Activated T-cell treated with anti-CD3 and anti-CD28 coated beads for 48 hours (primary cell): ENCODE measurements at places on chromosomes 7 and 10.

DNA sequence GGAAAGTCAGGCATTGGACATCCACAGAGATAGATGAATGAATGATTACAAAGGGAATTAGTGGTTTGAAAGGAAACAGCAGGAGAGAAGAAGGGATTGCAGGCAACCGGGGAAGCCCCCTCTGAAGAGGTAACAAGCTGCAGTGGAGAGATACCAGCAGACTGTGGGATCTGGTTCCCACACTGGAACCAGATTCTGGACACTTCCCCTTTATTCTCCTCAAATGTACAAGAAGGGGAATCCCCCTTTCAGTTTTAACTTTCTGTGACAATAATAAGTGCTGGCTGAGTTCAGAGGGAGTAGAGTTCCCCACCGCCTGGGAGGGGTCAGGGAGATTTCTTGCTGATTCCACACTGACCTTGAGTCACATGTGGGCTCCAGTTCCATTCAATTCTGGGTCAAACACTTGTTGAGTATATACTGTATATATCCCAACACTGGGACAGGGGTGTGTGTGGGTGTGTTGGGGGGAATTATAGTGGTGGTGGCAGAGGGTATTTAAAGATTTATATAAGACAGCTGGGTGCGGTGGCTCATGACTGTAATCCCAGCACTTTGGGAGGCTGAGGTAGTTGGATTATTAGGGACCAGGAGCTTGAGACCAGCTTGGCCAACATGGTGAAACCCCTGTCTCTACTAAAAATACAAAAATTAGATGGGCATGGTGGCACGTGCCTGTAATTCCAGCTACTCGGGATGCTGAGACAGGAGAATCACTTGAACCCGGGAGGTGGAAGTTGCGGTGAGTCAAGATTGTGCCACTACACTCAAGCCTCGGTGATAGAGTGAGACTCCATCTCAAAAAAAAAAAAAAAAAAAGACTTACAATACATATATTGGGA lies 16.5 kb upstream of the DDIT4 start:
- DNase-seq = no peak

GRCh38 chr10:63666836-63667383 lies 145.7 kb downstream of the REEP3 start:
- DNase-seq = no peak

GRCh38 chr10:4371691-4372295 lies 454.2 kb upstream of the AKR1E2 start:
- DNase-seq = no peak

DNA sequence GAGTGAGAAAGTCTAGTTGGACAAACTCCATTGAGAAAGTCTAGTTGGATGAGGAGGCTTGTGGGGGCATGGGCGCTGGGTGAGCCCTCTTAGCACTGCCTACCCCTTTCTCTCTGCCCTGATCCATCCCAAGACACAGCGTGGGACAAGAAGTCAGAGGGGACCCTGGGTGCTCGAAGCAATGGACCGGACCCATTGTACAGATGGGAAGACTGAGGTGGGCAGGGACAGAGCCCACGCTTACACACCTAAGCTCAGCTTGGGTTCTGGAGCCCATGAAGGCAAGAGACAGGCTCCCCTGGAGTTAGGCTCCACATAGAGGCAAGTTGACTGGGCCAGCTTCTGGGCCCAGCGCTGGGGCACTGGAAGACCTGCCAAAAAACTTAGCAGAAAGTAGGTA lies 126.8 kb upstream of the TNRC18 start:
- DNase-seq = no peak

GRCh38 chr7:105149827-105150226 lies 135.8 kb downstream of the KMT2E start:
- no peak for DNase-seq

GRCh38 chr10:62814756-62815380 lies 1.3 kb downstream of the EGR2 start:
- no peak for DNase-seq

DNA sequence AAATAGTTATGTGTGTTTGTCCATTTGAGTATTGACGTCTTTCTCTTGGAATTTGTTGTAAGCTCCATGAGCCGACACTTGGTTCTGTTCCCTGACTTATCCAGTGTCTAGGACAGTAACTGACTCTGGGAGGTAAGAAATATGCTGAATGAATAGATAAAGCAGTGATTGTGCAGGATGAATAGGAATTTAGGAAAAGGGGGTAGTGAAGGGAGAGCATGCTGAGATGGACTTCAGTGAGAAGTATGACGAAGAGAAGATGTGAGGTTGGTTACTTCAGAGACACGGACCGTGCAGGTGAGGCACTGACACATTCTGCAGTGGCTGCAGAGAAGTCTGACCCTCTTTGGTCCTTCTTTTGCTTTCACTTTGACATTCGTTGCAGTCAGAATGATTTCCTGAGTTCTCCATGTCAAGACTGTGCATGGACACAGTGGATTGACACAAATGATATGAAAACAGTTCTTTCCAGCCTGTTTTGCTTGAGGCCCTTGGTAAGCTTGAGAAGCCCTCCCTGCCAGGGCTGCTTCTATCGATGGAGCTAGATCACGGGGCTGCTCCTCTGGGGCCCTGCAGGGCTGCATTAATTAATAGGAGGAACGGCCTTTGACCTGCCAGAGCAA lies 261.5 kb upstream of the SORCS1 start:
- no peak for DNase-seq

GRCh38 chr7:129376778-129377700 lies 57.2 kb upstream of the STRIP2 start:
- no peak for DNase-seq

DNA sequence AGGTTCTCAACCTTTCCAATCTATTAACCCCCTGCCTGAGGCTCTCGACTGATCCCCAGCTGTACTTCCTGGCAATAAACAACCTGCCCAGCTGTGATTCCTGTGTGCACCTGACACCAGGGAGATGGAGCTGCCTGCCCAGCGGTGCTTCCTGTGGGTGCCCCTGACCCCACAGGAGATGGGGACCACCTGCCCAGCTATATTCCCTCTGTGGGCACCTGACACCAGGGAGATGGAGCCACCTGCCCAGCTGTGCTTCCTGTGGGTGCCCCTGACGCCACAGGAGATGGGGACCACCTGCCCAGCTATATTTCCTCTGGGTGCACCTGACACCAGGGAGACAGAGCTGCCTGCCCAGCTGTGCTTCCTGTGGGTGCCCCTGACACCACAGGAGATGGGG lies 184.0 kb downstream of the DIP2C start:
- no peak for DNase-seq

- DNase-seq = no peak
These were observed 17.8 kb downstream of the CDHR3 start for GRCh38 chr7:105980645-105981396.

GRCh38 chr10:22986771-22987542 lies 59.1 kb downstream of the ARMC3 start:
- DNase-seq = no peak

DNA sequence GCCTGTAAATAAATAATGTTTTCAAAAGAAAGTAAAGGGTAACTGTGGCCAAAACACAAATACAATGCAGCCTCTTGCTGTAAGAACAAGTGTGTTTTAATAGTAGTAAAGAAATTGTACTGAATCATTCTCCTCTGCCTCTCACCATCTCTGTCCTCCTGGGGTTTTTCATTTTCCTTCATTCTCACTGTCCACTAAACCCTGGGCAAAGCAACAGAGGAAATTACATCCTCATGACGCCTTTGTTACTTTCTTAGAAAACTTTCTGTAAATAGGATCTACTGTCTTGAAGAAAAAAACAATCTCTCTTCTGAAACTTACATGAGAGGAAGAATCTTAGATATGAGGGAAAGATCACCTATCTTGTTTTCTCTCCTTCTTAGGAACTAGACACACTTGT lies 54.6 kb downstream of the ASB4 start:
- no peak for DNase-seq

GRCh38 chr10:132185601-132186487 lies 904 bp upstream of the DPYSL4 start:
- DNase-seq = peak; percentile 53

GRCh38 chr7:84057576-84057975 lies 137.0 kb downstream of the SEMA3A start:
- no peak for DNase-seq

GRCh38 chr10:85293483-85293882 lies 965.1 kb downstream of the CCSER2 start:
- no peak for DNase-seq

- no peak for DNase-seq
These were observed 8.7 kb downstream of the ZKSCAN1 start for GRCh38 chr7:100024020-100024619.

GRCh38 chr7:84154991-84155781 lies 39.4 kb downstream of the SEMA3A start:
- DNase-seq = no peak

DNA sequence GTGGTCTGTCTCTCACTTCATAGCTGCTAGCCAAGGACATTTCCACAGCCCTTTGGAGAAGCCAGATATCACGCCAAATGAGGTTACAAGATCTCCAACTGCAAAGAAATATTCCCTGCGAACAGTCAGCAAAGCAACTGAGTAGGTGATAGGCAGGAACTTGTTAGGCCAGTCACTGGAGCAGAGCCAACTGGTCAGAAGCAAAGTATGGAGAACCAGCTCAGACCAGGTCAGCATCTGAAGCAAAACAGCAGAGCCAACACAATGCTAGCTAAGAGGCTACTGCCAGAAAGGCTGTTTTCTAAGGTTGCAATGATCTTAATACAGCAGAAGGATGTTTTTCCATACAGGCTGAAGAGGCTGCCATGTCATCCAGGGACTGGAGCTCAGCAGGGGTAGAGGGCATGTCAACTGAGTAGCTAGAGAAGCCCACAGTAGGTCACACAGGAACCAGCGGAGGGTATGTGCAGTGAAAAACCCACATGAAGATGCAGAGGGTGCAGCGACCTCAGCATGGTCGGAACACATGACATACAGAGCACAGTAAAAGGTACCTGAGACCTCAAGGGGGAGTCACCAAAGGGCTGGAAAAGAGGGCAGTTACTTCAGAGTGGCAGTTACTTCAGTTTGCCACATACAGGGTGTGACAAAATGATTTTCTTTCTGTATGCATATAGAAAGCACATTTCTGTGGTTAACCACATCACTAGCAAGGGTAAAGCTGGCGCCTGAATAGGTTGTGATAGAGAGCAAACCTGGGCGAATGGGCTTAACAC lies 8.9 kb downstream of the SEC31B start:
- peak; percentile 50 for DNase-seq

DNA sequence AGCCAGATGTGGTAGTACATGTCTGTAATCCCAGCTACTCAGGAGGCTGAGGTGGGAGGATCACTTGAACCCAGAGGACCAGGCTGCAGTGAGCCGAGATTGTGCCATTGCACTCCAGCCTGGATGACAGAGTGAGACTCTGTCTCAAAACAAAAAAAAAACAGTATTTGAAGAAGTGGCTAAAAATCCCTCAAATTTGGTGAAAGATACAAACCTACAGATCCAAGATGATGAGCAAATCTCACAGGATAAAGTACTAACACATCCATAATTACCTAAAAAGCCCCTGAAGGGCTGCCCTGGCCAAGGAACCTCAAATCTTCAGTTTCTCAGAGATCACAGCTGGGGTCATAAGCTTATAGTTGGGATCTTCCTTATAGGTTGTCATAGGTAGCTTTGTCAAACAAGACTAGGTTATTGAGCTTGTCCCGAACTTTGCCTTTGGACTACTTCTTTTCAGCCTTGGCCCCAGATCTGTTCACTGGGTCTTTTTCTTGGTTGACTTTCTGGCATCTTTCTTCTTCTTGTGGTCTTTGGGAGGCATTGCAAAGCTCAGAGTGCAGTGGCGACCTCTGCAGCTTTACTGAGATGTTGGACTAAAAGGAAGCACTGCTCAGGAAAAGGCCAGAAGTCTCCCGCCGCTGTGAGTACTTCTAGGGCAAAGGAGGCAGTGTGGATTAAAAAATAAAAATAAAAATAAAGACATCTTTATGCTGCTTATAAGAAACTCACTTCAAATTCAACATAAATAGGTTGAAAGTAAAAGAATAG lies 28.6 kb upstream of the SAR1A start:
- DNase-seq = no peak

- DNase-seq = no peak
These were observed 67.5 kb downstream of the DNAJC12 start for GRCh38 chr10:67770537-67770936.

GRCh38 chr7:120979765-120980499 lies 8.6 kb upstream of the CPED1 start:
- DNase-seq = no peak

- DNase-seq = no peak
These were observed 14.3 kb downstream of the NRG3 start for GRCh38 chr10:81889181-81889769.

GRCh38 chr7:55344840-55345239 lies 20.3 kb upstream of the LANCL2 start:
- no peak for DNase-seq

GRCh38 chr10:16944402-16944801 lies 127.2 kb upstream of the RSU1 start:
- no peak for DNase-seq

GRCh38 chr7:33707427-33707826 lies 197.9 kb upstream of the BMPER start:
- DNase-seq = no peak

GRCh38 chr10:114996542-114996941 lies 58.5 kb downstream of the TRUB1 start:
- DNase-seq = no peak

DNA sequence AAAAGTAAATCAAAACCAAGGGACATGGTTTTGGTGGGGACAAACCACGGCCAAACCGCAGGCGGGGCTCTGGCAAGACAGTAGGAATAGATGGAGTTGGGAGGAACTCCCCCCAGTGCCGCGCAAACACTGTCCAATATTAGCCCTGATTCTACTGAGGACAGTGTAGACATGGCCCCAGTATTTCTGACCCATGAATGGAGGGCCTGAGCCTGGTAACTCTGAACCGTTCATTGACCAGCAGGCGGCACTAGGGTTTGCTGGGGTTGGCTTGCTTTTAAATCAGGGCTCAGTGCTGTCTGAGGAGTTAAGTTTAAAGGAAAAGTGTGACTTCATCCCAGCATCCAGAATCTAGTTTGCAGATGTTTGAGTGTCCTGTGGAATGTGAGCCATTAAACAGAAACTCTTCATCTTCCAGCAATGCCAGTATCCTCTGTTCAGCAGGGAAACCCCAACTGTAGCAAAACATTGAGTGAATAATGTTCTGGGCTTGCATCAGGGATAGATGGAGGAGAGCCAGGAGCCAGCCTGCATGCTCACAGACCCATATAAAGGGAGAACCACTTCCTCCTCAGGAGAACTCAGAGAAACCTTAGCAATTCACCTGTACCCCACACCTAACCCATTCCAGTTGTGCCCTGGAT lies 147.4 kb upstream of the PRSS58 start:
- DNase-seq = no peak

DNA sequence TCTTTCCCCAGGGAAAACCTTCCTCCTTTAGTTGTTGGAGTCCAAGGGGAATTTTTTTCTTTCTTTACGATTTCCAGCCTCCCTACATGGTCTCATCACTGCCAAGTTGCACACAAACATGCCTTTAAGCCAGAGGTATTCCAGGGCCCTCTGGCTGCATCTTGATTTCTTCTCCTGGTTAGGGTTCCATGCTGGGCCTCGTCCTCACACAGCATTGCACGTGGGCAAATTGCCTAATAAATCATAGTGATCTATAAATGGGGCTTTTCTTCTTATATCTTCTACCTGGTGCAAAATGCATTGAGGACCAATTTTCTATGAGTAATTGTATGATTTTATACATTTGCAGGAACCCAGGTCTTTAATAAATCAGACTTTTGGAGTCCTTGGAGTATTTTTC lies 284.2 kb downstream of the C7orf25 start:
- DNase-seq = no peak

- DNase-seq = no peak
These were observed 17.4 kb downstream of the CYP3A4 start for GRCh38 chr7:99766484-99767099.

GRCh38 chr7:2929321-2930201 lies 85.5 kb upstream of the GNA12 start:
- no peak for DNase-seq

- no peak for DNase-seq
These were observed 9.8 kb downstream of the ZNF775 start for GRCh38 chr7:150388709-150389531.

GRCh38 chr7:55181762-55182161 lies 162.9 kb downstream of the EGFR start:
- DNase-seq = no peak
